ENCODE measurements at places on chromosomes 11 and 22. TPM values are rescaled to one million over a fixed set of nuclear protein-coding genes. Genes with fewer than 3 reads are reported as not detected.

The MS4A7 gene
- not detected for total RNA-seq

The MFRP gene
- total RNA-seq: not detected

The EFCAB6 gene
- total RNA-seq: 7.0 TPM

The XKR3 gene
- total RNA-seq: not detected

The TMEM121B gene
- total RNA-seq: 4.7 TPM

The ENTHD1 gene
- not detected for total RNA-seq

The OTOG gene
- total RNA-seq: 0.78 TPM

The LGR4 gene
- total RNA-seq: 138 TPM

The TSGA10IP gene
- not detected for total RNA-seq

The NOX4 gene
- 7.9 TPM for total RNA-seq

The SOX6 gene
- total RNA-seq: 34.9 TPM

The TUG1 gene
- 142 TPM for total RNA-seq

The KCNJ1 gene
- total RNA-seq: not detected

The PANX3 gene
- not detected for total RNA-seq

The NLRP10 gene
- total RNA-seq: not detected

The KCNJ11 gene
- 8.1 TPM for total RNA-seq

The LRRC4C gene
- 2.0 TPM for total RNA-seq

The TRIM49 gene
- total RNA-seq: not detected

The KCNJ5 gene
- total RNA-seq: 1.1 TPM

The FAM118A gene
- 122 TPM for total RNA-seq

The SCUBE2 gene
- total RNA-seq: 1.2 TPM

The PRAME gene
- not detected for total RNA-seq

The CDON gene
- 26.4 TPM for total RNA-seq

The FREY1 gene
- total RNA-seq: 2.8 TPM

All from progenitor cell of endocrine pancreas (in vitro differentiated cells).